ENCODE measurements at places on chromosomes 12 and 14.

- no peaks in the 10 kb centered on the region for H3K4me1 ChIP-seq
- no peak for DNase-seq
- no peaks in the 10 kb centered on the region for H3K36me3 ChIP-seq
- no peak overlapping the region for H3K27ac ChIP-seq
- H3K4me3 ChIP-seq, result no peak overlapping the region
Observed at GRCh38 chr14:54722791-54723432, 156.0 kb downstream of the SAMD4A start.

DNA sequence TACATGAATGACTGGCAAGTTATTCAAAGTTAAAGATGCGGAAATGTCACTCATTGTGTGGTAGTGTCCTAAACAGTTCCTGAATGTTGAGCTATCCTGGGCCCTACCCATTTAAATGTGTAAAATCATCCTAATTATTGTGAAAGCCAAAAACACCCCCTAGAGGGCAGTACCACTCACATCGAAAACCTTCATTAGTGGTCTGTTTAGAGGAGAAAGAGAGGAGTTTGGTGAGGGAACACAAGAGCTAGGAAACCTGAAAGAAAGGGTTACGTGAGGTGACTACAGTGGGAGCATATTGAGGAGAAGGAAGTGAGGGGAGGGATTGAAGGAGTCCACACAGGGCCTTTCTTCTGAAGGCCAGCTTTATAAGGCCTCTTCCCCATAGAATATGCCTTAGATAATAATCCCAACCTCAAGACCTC lies 2.5 kb upstream of the TEP1 start:
- no peak for DNase-seq
- H3K27me3 ChIP-seq, result no peaks in the 10 kb centered on the region
- no peak overlapping the region for H3K4me3 ChIP-seq
- peaks cover 41% of the 10 kb centered on the region for H3K4me1 ChIP-seq
- H3K27ac ChIP-seq, result no peak overlapping the region

DNA sequence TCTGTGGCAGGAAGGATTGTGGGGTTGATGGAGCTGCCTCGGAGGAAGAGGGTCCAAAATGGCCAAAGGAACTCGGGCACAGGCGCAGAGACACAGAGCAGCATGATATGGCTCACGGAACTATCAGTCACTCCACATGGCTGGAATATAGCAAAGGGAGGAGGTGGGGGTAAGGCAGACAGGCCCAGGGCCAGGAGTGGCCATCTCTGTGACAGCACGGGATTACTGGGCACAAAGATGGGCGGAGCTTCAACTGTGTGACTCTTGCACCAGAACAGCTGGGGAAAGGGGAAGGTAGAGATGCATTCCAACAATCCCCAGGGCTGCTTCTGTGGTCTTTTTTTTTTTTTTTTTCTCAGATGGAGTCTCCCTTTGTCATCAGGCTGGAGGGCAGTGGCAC lies 24.8 kb upstream of the EML1 start:
- peaks cover 10% of the 10 kb centered on the region for H3K4me1 ChIP-seq
- H3K27me3 ChIP-seq, result peaks cover 30% of the 10 kb centered on the region
- no peak overlapping the region for H3K4me3 ChIP-seq
- no peak for DNase-seq

DNA sequence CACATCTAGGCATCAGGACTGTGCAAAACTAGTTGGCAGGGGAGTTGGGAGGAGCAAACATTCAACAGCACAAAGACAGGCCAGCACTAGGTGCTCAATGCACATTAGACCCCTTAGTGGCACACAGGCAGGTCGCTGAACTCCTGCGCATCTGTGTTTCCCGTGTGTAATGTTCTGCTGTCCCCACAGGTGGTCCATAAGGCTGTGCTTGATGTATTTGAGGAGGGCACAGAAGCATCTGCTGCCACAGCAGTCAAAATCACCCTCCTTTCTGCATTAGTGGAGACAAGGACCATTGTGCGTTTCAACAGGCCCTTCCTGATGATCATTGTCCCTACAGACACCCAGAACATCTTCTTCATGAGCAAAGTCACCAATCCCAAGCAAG lies 11.2 kb downstream of the SERPINA3 start:
- H3K36me3 ChIP-seq, result peaks cover 8% of the 10 kb centered on the region
- no peak overlapping the region for H3K4me3 ChIP-seq
- H3K27me3 ChIP-seq, result peaks cover 11% of the 10 kb centered on the region
- DNase-seq, result no peak

DNA sequence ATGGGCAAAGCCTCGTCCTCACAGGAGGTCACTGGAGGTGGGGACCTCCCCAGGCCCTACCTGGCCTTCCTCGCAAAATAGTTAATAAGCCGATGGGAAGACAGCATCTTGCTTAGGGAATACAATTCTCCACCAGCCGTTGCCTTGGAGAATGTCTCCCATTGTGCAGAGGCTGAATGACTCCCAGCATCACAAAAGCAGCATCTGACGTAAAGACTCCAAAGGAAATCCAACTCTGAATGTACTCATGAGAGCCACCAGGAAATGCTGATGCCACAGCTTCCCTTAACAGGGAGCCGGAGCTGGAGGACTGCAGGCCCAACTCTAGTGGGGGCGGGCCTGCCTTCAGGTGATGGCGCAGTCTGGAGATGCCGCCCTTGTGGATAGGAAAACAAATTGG lies 15.5 kb downstream of the CCDC63 start:
- no peak overlapping the region for H3K4me3 ChIP-seq
- H3K4me1 ChIP-seq, result no peaks in the 10 kb centered on the region
- H3K27ac ChIP-seq, result no peak overlapping the region
- DNase-seq, result no peak

DNA sequence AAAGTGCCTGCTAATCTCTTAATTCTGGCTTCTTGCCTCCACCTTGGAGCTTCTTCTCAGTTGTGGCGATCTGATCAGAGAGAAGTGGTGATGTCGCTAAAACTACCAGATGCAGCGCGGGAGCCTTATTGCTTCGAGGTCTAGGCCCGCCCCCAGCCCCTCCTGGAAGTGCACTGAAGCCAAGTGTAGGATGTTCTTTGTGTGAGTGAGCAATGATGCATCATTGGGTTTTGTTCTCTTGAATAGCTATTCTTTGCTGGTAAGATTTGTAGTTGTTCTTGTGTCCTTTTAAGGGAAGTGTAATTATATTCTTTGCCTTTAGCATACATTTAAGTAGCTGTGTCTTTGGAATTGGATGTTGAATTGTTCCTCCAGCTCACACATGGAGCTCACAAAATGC lies 35.8 kb downstream of the MTHFD1 start:
- H3K36me3 ChIP-seq, result peaks cover 28% of the 10 kb centered on the region
- no peak overlapping the region for H3K4me3 ChIP-seq
- no peak overlapping the region for H3K27ac ChIP-seq
- no peak for DNase-seq

- no peaks in the 10 kb centered on the region for H3K36me3 ChIP-seq
- no peak for DNase-seq
Observed at GRCh38 chr14:70045310-70045709, 143.4 kb downstream of the SLC8A3 start.

DNA sequence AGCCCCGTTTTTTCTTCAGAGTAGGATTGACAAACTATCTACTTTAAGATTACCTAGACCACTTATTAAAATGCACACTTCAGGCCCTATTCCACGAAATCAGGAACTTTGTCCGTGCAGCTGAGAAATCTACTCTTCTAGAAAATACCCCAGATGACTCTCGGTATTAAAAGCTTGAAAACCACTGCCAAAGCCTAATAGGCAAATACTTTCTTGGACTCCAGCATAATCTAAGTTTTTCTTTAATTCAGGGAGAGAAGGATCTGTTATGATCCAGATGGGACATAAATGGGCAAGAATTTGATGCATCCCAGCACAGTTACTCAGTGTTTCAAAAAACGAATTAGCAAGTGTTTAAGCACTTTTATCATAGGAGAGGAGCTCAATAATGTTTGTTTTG lies 94.5 kb downstream of the TMX1 start:
- H3K27ac ChIP-seq, result no peak overlapping the region
- no peaks in the 10 kb centered on the region for H3K36me3 ChIP-seq
- no peak overlapping the region for H3K4me3 ChIP-seq

DNA sequence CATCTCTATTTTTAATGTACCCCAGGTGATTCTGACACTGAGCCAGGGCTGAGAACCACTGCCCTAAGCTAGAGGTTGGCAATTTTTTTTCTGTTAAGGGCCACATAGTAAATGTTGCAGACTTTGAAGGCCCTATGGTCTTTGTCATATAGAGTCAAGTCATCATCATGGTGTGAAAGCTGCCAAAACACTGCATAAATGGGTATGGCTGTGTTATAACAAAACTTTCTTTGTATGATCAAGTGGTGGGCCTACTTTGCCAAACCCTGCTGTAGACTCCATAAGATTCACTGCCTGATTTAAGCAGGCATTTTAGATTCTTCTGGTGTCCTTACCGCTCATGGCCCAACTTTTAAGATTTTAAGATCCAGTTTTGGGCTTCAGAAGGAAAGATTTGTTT lies 76.8 kb downstream of the CLMN start:
- DNase-seq, result no peak
- no peak overlapping the region for H3K4me3 ChIP-seq
- peaks cover 2% of the 10 kb centered on the region for H3K36me3 ChIP-seq
- no peaks in the 10 kb centered on the region for H3K27me3 ChIP-seq
- peaks cover 11% of the 10 kb centered on the region for H3K4me1 ChIP-seq

GRCh38 chr12:26704684-26705460 lies 128.1 kb downstream of the ITPR2 start:
- no peak overlapping the region for H3K27ac ChIP-seq
- no peak overlapping the region for H3K4me3 ChIP-seq
- DNase-seq, result no peak
- no peaks in the 10 kb centered on the region for H3K27me3 ChIP-seq
- H3K36me3 ChIP-seq, result peaks cover 6% of the 10 kb centered on the region

DNA sequence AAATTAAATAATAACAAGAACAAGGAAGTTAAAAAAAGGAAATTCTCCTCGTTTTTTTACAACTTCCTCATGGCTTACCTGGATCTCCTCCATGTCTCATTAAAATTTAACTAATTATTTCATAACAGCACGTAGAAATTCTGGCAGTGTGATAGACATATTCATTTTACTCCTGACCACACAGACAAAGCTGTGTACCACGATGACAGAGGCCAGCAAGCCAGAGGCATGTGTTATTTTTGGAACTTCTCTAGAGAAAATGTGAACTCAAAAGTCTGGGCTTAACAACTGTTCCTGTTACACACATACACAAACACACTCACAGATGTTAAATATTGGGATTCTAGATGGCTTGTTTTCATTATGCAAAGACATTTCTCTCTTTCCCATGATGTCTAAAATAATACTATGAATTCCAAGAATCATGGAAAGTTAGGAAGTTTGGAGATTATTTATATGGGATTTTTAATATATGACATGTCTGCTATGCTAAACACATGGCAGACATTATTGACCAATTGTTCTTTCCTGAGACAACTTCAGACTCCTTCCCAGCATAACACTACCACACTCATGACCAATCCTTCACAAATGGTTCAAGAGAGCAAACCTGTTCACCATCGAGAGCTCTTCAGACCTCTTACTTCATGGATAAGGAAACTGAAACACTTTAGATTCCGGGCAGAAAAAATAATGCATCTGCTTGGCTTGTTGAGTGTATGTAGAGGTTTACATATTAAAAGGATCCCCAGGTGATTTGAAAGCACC lies 158.7 kb downstream of the DACT1 start:
- DNase-seq, result no peak
- no peak overlapping the region for H3K4me3 ChIP-seq
- H3K27me3 ChIP-seq, result no peaks in the 10 kb centered on the region
- no peak overlapping the region for H3K27ac ChIP-seq
